Lung (tissue), 17 donors: ENCODE measurements at places on chromosomes 6 and 20.

DNA sequence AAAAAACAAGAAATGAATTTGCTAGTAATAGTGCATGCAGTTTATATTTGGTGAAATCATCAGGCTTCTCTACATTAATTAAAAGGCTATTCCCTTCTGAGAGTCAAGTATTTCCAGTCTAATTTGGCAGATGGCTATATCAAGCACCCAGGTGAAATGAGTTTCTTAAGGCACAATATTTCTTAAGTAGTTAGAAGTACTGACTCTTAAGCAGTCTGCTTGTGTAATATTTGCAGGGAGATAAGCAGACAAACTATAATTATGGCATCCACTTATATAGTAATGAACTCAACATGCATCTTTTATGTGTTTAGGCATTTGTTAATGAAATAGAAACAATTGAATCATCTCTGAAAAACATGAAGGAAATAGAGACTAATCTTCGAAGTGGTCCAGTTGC is 189.2 kb downstream of the UTRN start:
- DNase-seq: no peak

GRCh38 chr6:132251711-132252110 is 149.6 kb downstream of the MOXD1 start:
- DNase-seq: no peak

GRCh38 chr6:141354191-141354955 is 778.4 kb upstream of the GJE1 start:
- no peak for DNase-seq

DNA sequence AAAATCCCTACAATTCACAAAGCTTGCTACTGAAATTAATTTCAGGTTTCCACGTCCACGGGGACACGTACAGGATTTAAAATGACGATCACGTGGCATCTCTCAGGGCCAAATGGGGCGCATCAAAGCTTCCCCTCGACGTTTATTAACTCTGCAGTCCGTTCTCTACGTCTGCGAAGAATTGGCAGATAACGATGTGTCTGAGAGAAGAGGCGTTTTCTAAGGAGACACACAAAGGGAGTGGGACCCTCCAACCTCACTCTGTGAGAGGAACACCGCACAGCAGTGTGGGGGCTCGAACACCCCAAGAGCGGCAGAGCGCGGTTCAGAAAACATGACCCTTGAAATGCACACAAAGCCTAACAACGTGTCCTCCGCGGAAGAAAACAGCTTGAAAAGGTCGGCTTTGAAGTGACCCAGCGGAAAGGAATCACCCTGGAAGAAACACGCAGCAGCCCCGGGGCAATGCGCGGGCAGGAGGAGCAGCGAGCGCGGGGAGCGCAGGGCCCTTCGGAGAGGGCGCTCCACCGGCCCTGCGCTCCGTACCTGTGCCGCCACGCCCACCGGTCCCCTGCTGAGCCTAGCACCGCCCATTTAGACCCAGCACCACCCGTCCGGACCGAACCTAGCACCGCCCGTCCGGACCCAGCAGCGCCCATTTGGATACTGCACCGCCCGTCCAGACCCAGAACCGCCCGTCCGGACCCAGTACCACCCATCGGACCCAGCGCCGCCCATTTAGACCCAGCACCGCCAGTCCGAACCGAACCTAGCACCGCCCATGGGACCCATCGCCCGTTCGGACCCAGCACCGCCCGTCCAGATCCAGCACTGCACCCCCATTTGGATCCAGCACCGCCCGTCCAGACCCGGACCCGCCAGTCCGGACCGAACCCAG is 1.1 kb upstream of the AFDN start:
- DNase-seq: peak; percentile 73

- DNase-seq: no peak
Measured at GRCh38 chr6:63941747-63942470, 306.3 kb downstream of the PHF3 start.

- DNase-seq: peak; percentile 44
Measured at GRCh38 chr6:40328386-40328985, 258.7 kb downstream of the LRFN2 start.

DNA sequence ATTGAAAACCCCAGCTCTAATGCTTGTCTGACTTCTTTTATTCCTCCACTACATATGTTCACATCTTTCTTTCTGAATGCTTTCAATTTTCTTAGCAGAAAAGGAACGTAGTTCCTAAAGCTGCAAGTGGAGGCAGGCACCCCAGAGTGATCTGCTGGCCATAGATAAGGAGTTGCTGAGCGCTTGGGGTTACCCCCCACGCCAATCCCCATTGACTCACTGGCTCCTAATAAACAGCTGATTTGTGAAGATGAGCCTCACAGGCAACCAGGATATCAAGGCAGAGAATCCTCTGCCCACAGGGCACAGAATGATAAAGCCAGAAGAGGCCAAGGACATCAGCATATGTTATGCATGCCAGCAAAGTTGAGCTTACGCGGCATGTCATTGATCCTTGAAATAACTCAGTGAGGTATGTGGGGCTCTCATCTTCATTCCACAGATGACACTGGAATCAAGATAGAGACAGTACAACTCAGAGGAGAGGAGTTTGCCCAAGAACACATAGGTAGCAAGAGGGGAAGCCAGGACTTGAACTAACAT is 129.1 kb upstream of the PTPRT start:
- no peak for DNase-seq

GRCh38 chr6:41894366-41895299 is 542 bp downstream of the USP49 start:
- peak; percentile 28 for DNase-seq

DNA sequence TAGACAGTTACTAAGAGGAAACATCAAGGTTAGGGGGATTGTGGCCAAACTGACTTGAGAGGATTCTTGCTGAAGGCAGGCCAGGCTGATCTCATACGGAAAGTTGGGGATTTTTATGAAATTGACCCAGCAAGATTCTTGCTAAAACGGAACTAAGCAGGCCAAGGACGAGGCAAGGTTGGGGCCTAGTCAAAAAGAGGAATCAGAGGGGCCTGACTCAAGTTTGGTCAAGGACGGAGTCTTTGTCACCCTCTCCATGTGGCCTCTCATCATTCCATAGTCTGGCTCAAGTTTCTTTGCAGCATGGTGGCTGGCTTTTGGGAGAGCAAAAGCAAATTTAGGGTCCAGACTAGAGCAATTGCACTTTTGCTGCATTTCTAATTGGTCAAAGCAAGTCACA is 7.9 kb upstream of the HECA start:
- no peak for DNase-seq

GRCh38 chr6:106356378-106356777 is 4.1 kb upstream of the CRYBG1 start:
- DNase-seq: no peak

- DNase-seq: no peak
Measured at GRCh38 chr6:154430481-154430919, 73.9 kb upstream of the IPCEF1 start.
